ENCODE measurements at places on chromosomes 2 and 18.

- DNase-seq: no peak
These were observed 33.2 kb downstream of the ZNF892 start for GRCh38 chr2:95240556-95240955.

DNA sequence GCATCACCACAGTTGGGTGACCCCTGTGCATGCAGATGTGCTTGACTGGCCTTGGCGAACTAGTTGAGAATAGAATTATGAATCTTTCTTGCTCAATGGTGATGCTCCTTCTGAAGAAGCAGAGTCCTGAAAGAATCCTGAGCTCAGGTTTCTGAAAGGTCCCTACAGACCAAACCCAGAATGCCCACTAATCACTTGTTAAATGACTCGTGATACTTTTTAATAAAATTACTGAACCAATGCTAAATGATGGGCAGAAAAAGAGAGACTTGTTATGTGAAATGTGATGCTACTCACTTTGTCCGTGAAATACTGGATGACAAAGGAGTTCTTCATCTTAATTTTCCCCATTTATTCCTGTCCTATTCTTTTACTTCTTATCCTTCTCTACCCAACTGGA, 263.5 kb upstream of the LRRTM1 start:
- no peak for DNase-seq

DNA sequence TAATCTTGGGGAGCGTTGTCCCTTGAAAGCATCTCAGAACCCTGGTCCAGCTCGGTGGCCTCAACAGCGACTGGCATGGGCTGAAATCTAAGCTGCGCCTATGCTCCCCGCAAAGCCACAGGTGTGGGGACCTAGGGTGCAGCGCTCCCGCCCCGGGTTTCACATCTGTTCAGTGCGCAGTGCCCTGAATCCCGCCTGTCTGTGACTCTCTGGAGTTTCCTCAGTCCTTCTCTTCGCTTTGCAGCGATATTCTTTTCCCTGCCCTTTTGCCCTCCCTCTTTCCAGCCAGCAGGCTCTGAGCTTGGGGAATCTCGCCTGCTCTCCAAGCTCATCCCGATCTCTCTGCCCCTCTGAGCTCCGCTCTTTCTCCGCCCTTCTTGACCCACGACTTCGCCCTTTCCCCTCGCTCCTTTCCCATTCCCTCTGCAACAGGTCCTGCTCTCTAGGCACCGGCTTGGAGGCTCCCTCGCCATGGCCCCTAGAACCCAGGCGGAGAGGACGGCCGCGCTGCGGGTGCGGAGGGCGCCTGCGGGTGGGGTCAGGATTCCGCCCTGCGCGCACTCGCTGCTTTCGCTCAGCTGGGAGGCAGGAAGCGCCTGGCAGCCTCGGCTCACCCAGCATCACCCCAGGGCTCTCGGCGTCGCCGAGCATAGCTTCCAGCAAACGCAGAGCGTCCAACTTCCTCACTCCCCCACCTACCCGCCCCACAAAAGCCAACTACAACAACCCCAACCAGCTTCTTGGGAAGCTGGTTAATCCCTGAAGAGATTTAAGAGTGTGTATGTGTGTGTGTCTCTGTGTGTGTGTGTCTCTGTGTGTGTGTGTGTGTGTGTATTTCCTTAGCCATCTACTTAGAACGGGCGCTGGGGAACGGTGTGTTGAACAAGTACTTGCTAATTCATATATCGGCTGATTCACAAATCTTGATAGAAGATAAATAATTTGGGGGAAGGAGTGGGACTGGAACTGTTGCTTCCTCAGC, 1.1 kb downstream of the GRP start:
- DNase-seq: no peak

- no peak for DNase-seq
These were observed 20.2 kb upstream of the DLX1 start for GRCh38 chr2:172065111-172065510.

DNA sequence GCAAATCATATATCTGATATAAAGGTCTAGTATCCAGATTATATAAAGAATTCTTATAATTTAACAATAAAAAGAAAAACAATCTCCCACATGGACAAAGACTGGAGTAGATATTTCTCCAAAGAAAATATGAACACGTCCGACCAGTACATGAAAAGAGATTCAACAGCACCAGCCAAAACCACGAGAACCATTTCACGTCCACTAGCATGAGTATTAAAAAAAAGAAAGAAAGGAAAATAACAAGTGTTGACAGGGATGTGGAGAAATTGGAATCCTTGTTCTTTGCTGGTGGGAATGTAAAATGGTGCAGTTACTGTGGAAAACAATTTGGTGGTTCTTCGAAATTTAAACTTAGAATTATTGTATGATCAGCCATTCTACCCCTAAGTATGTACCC, 432.7 kb upstream of the TRIB2 start:
- no peak for DNase-seq

DNA sequence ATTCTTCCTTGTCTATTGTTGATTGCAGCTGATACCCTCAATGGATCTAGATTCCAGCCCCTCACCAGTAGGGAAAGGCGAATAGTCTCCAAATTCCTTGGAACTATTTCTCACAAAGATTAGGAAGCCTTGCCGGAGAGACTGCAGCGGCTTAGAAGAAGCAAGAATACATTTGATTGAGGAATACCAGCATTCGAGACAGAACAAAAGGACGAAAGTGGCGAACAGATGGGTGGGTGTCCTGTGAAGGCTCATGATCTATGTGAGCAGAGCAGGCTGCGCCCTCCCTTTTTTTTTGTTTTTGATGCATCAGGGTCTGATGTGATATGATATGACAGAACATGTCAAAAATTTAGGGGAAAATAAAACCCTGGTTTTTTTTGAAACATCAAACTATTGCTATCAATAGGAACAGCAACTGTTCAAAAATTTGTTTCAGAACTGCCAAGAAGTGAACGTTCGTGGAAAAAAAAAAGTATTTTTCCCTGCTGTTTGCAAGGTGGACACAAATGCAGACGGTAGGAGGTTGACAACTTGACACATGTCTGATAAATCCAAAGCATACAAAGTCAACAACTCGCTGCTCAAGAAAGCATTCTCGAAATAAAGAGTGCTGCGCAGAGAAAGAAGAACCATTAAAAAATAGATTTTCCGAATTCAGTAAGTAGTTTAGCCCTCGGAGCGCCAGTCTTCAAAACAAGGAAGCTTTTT, 49.1 kb downstream of the PTGR3 start:
- no peak for DNase-seq

- peak; percentile 60 for DNase-seq
These were observed 31.0 kb downstream of the IL37 start for GRCh38 chr2:112941753-112942653.

- no peak for DNase-seq
These were observed 136.6 kb upstream of the RMP24 start for GRCh38 chr18:35835833-35836232.

GRCh38 chr18:35603528-35603927, 22.0 kb downstream of the GALNT1 start:
- no peak for DNase-seq

GRCh38 chr2:132383956-132384355, 32.6 kb upstream of the GPR39 start:
- DNase-seq: no peak

DNA sequence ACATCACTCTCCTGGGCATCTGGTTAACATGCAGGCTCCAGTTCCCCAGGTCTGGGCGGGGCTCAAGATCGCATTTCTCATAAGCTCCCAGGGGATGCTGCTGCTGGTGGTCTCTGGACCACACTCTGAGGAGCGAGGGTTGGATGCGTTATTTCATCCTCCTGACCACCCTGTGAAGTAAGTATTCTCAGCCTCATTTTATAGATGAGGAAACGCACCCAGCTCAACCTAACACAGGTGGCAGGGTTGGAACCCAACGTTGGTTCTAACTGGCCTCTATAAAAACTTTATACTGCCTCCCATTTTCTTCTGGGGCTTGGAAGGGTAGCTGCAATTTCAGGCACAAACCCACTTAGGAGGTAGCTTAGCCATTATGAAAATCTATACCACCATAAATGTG, 120.5 kb downstream of the FAM210A start:
- DNase-seq: no peak

DNA sequence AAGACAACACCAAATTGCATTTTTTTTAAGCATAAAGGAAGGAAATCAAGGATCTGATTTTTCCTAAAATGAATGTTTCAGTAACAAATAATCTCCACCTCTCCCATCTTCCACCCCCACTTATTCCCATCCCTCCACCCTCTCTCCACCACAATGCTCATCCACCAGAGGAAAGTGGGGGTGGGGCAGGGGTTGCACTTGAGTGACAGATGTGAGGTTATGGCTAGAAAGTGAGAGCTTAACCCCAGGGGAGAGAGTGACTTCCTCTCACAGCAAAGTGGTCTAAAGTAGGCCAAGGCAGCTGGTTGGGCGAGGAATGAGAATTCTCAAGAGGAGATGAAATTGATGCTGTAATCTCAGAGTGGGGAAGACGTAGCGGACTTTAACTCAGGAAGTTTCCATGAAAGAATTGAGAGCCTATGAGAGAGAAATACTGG, 104.7 kb downstream of the HNRNPLL start:
- DNase-seq: no peak

DNA sequence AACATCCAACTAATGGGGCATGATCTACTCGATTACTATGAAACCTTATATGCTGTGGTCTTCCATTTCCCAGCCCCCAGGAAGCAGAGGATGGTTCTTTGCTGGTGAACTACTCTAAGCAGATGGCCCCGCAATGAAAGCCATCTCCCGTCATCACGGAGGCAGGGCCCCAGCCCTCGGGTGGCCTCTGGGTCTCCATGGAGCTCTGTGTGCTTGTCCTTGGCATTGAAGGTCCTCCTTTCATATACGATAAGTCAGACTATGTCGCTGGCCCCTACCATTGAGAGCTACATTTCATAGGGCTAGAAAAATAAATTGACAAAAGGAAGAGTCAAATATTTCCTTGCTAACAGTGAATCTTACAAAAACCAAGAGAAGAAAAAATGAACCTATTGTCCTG, 416.8 kb downstream of the CMPK2 start:
- no peak for DNase-seq

DNA sequence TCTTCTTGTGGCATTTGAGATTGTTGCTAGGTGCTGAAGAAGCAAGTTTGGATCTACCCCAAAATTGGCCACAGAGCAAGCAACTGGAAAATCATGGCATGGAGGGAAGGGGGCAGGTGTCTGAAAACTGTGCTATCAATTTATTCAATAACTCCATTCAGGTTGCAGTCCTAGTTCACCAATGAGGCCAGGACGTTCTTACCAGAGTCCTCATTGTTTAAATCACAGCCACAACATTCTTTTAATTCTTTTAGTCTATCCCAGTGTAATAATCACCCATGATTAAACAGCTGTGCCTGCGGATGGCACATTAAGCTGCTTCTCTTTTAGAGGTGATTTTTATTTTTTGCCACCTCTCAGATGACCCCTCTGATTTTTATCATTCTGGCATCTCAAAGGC, 103.5 kb downstream of the ANKRD44 start:
- no peak for DNase-seq

DNA sequence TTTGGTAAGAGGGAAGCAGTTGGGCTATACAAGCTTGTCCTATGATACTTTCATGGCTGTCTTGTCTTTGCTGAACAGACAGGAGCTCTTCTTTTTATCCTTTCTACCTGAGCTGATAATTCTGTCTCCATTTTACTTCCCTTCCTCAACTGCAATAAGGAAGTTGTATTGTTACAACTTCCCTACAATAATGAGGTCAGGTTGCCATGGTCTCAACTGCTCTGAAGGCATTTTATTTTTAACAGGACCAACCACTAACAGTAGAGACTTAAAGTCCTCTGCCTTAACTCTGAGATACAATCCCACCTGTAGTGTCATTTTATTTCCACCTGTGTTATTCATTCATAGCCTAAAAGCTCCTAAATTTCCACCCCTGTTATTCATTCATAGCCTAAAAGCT, 118.6 kb upstream of the PGAP1 start:
- DNase-seq: no peak

DNA sequence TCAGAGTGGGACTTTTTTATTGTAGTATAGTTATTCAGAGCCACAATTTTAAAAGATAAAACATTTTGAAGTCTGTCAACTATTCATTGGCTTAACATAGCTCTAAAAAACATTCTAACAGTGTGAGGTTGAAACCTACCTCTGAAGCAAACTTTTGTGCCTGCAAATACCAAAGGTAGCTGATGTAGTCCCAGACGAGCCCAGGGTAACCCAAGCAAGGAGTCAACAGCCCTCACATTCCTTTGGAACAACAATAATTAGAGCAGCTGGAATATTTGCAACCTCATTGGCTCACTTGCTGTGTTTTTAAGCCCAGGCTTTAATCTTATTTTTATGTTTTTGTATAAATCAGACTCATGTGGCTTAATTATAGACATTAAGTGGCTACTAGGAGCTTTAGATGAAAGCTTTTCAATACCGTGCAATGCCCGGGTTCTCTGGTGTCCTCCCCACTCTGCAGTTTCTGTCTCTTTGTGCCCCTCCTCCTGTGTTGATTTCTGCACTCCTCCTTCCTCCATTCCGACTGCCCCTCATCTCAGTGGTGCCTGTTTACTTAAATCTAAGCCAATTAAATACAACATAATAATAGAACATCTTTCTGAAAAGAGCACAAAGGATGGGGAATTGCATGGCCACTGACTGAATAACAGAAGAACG, 157.9 kb upstream of the UNC80 start:
- no peak for DNase-seq

GRCh38 chr2:164882276-164882675, 40.7 kb upstream of the COBLL1 start:
- DNase-seq: no peak

GRCh38 chr2:126645211-126645618, 10.7 kb upstream of the GYPC start:
- DNase-seq: no peak

DNA sequence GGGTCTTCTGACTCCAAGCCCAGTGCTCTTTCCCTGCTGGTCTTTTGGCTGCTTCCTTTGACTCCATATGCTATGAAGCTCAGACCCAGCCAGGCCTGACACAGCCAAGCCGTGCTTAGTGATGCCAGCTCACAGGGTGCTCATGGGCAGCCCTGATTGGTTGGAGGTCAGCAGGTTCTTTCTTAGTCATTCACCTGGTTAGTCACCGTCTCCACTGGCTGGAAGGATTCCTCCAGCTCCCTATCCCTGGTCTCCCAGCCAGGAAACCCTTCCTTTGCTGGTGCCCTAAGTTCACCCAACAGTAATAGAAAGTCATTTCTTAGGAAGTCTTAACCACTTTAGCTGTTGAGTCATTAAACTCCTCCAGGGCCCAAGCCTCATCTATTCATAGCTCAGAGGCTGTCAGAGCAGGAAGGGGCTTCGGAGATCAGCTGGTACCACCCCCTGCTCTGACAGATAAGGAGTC, 3.9 kb downstream of the KCNK3 start:
- DNase-seq: no peak

DNA sequence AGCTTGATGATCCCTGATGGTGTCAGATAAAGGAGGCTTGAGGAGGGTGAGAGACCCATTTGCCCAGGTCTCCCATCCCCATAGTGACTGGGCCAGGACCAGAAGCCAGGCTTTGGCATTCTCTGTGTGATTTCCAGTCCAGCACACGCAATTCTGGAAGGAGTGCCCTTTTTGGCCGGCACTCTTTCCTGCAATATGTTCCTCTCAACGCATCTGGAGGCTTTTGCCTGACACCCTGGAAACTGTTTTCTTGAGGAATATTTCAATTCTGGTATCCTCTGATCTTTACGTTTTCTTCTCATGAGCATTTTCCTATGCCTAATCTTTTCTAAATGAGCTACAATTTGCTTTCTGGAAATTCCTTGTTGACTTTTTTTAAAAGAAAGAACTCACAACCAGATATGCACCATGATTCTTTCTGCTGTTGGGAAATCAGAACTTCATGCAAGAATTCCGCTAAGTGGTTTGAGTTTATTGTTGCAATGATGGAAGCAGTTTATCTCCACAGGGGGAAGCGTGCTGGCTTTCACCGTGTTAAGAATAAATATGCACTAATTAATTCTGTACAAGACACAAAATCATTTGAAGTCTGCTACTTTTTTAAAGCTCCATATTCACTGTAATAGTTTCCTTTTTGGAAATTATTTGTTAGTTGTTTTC, 143.7 kb downstream of the NAPG start:
- no peak for DNase-seq

Measured in iPS DF 19.7 (cell line).